ENCODE measurements at places on chromosomes 16 and 17.

- no peak for DNase-seq
These were observed 26.3 kb downstream of the CUEDC1 start for GRCh38 chr17:57928928-57929327.

GRCh38 chr16:14013145-14013570 is 58.0 kb upstream of the MRTFB start:
- no peak for DNase-seq

DNA sequence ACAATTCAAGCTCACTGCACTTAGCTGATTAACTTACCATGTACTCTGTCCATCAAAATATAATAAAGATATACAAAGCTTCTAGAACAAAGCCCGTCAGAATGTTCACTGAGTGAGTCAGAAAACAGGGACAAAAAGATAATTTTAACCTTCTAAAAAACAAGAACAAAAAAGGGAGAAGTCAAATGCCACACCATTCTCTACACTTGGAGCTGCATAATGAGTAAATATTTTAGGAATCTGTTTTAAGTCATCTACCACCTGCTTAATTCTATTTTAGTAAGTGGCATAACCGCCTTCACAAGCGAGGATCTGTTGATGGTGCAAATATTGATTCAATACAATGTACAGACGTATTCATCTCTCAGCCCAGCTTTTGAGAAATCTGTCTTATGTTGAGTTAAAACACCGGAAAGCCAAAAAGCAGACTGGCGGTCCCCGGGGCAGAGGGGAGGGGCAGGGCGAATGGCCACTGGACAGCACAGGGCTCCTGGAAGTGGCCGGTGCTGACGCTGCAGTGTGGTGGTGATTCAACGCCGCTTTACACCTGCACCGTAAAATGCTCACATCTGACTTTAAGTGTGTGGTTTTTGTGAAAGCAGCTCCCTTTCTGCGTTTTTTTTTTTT is 20.1 kb downstream of the RAB40B start:
- peak; percentile 46 for DNase-seq

DNA sequence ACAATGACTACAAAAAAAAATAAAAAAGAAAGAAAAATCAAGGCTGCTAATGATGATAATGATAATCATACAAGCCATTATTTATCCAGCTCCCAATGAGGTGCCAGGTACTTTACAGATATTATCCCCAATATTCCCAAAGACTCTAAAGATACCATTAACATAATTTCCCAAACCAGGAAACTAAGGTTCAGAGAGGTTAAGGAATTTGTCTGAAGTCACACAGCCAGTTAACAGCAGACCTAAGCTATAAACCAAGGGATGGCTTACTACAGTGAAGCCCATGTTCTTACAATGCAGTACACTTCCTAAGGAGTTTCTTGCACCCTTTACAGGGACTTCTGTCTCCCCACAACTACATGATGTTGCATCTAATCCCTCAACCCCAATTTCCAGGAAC is 45.7 kb upstream of the CDH5 start:
- DNase-seq, result no peak

DNA sequence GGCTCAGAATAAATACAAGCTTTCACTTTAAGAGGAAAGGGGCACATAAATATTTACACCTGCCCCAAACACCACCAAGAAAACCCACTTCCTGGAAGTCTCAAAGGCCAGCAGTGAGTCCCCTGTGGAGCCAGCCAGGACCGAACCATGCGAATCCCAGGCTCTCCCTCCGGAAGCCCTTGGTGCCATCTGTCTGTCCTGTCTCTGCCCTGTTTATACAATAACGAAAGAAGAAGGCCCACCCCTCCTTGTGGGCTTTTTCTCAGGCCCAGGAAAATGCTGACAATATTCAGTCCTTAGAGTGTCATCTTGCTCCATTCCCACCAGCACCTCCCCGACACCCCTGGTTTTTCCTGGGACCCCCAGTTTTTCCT is 3.6 kb upstream of the SLC6A4 start:
- DNase-seq, result no peak

DNA sequence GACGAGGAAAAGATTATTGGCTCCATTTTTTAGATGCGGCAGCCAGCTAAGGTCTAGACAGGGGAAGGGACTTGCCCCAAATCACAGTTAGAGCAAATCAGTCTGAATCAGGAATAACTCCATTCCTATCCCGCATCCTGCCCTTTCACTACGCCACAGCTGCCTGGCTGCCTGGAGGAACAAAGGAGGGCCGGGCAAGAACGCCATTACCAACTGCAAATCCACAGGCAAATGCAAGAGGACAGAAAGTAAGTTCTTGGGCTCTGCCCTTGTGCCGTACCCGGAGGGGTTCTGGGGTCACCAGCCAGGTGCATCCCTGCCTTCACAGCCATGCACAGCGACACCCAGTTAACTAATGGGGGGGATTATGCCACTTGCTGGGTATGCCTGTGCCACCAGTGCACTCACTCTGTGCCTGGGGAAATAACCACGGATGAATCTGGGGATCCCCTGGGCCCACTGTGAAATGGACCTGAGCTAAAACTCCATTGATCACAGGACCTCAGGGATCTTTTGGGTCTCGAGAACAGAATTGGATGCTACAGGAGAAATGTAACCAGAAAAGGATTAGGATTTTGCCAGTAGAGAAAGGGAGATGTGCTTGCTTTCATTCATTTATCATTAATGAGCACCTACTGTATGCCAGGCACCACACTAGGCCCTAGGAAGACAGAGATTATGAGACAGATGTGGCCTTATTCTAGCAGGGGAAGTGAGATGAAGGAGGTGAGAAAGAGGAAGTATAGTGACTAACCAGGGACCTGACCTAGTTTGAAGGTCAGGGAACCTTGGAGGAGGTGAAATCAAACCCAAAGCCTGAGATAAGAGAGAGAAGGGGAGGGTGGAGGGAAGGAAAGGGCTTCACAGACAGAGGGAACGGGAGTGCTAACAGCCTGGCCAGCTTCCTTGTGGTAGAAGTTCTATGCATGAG is 17.7 kb downstream of the BCL7C start:
- DNase-seq, result no peak

DNA sequence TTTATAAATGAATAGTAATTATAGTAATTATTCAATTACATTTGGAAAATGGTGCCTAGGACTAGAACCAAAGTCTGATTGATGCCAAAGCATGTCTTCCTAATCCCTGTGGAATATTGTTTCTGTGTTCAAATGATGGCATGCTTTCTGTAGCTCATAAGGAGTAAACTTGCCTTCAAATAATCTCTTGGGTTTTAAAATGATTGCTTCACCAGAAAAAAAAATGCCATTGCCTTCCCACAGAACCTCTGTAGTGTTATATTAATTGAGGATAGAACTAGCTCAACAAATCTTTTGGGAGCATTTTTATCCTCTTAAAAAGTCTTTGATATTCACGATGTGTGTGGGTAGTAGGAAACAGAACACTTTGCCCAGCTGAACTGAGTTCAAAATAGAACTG is 7.7 kb upstream of the TMEM100 start:
- no peak for DNase-seq

GRCh38 chr16:1152651-1153259 is at the start of gene CACNA1H:
Gene CACNA1H, plus strand, starts transcription at chr16:1153106. Its CDS starts 632 bp downstream, at chr16:1153738.
- no peak for DNase-seq

DNA sequence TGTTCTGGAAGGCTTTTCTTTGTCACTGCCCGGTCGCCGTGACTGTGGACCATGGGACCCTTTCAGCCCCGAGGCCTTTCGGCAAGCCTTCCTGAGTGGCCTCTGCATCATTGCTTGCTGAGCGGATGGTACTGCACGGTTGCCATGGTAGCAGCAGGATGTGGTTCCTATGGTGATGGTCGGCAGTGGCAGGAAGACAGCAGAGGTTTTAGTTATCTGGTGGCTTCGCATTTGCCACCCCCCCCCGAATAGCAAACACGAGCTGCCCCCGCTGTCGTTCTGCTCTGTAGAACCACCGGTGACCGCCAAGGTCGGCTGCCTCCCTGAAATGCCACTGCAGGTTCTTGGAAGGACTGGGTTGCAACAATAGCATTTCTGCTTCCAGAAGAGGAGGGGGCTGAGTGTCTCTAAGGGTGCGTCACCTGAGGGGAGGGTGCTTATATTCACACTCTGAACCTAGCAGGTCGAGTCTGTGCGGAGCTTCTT is 76.6 kb downstream of the CMIP start:
- no peak for DNase-seq

GRCh38 chr17:12492450-12492849 is 173.2 kb upstream of the MYOCD start:
- DNase-seq, result no peak

DNA sequence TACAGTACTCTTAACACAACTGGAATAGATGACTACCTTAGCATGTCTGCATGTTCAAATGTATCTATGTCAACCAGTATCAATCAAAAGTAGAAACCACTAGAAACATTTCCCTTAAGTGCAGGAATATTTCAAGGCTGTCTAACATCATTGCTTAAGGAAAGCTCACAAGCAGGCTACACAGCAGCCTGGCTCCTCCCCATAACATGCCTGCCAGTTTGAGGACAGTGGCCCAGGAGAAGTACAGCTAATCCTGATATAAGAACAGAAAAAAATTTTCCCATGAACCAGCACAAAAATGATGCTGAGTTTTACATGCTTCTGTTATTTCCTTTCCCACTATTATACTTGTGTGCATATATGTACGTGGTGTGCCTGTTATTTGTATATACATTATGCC is 175.1 kb downstream of the MYO1D start:
- no peak for DNase-seq

- DNase-seq, result no peak
These were observed 342.7 kb upstream of the TNRC6C start for GRCh38 chr17:77615703-77616253.

DNA sequence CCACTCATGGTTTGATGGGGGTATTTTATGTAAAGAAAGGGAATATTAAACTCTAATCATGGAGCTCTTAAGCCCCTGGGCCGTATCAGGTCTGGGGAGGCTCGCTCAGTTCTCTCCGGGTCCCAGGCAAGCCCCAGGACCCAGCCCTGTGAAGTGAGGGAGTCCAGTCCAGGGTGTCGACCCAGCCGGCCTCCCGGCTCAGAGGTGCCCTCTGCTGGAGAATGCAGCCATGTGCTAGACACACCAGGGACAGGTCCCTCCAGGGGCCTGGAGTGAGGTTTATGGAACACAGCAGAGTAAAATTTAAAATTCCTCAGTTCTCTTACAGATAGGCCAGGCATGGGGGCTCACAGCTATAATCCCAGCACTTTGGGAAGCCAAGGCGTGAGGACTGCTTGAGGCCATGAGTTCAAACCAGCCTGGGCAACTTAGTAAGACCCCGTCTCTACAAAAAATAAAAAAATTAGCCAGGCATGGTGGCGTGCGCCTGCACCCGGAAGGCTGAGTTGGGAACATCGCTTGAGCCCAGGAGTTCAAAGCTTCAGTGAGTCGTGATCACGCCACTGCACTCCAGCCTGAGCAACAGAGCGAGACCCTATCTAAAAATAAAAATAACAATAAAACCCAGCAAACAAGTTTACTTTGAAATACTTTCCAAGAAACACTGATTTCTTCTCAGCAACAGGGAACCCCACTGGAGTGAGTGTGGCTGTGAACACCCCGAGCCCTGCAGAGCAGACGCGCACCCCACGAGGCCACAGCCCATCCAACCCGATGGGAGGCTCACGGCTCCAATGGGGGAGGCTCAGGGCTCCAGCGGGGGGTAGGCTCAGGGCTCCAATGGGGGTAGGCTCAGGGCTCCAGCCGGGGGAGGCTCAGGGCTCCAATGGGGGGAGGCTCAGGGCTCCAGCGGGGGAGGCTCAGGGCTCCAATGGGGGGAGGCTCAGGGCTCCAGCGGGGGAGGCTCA is 72.2 kb downstream of the ZNF778 start:
- DNase-seq, result no peak

DNA sequence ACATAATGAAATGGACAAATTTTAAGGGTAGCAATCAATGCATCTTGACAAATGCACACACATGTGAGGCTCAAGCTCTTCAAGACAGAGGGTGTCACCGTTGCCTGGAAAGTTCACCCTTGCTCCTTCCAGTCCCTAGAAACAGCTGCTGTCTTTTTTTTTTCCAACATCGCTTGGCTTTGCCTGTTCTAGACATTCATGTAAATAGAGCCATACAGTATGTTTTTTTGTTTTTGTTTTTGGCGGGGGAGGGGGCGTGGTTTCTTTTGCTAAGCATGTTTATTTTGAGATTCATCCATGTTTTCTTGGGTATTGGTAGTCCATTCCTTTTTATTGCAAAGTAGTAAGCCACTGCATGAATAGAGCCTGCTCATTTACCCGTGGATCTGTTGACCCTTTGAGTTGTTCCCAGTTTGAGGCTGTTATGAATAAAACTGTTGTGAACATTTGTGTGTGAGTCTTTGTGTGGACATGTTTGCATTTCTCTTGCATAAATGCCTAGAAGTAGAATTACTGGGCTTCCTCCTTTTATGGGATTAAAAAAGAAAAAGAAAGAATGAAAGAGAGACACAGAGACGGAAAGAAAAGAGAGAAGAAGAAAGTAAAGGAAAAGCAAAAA is 78.4 kb downstream of the NT5M start:
- no peak for DNase-seq

GRCh38 chr16:27547134-27547533 is 2.6 kb downstream of the GTF3C1 start:
- no peak for DNase-seq

GRCh38 chr17:57337390-57337789 is 81.1 kb downstream of the MSI2 start:
- no peak for DNase-seq
